ENCODE measurements at places on chromosomes 6 and 20. TPM values are rescaled to one million over a fixed set of nuclear protein-coding genes. Genes with fewer than 3 reads are reported as not detected.

The OR2H2 gene
- polyA plus RNA-seq = not detected

GRCh38 chr6:56807326-56807988, 147.4 kb upstream of the BEND6 start:
- no peaks in the 10 kb centered on the region for H3K27me3 ChIP-seq
- H3K4me3 ChIP-seq = no peak overlapping the region
- H3K4me1 ChIP-seq = peaks cover 4% of the 10 kb centered on the region
- DNase-seq = no peak

DNA sequence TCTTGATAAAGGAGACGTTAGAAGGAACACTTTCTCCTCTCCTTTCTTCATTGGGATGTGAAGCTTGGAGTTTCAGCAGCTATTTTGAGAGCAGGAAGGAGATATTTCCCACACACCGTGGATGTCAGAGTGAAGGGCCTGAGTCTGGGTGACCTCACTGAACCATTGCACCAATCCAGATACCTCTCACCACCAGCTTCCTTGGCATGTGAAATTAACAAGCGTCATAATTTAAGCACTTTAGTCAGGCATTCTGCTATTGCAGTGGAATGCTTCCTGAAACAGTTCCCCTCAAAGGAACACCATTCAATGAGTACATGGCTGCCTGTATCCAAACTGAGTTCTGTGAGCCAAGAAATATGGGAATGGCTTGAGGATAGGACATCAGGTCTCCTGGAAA, 83.7 kb downstream of the CHMP4B start:
- no peaks in the 10 kb centered on the region for H3K4me1 ChIP-seq
- H3K4me3 ChIP-seq = no peak overlapping the region
- no peaks in the 10 kb centered on the region for H3K36me3 ChIP-seq
- no peak overlapping the region for H3K27ac ChIP-seq

- no peak overlapping the region for H3K27ac ChIP-seq
- no peaks in the 10 kb centered on the region for H3K36me3 ChIP-seq
- no peak overlapping the region for H3K4me3 ChIP-seq
- no peaks in the 10 kb centered on the region for H3K27me3 ChIP-seq
Observed at GRCh38 chr20:24581443-24582170, 112.2 kb downstream of the SYNDIG1 start.

DNA sequence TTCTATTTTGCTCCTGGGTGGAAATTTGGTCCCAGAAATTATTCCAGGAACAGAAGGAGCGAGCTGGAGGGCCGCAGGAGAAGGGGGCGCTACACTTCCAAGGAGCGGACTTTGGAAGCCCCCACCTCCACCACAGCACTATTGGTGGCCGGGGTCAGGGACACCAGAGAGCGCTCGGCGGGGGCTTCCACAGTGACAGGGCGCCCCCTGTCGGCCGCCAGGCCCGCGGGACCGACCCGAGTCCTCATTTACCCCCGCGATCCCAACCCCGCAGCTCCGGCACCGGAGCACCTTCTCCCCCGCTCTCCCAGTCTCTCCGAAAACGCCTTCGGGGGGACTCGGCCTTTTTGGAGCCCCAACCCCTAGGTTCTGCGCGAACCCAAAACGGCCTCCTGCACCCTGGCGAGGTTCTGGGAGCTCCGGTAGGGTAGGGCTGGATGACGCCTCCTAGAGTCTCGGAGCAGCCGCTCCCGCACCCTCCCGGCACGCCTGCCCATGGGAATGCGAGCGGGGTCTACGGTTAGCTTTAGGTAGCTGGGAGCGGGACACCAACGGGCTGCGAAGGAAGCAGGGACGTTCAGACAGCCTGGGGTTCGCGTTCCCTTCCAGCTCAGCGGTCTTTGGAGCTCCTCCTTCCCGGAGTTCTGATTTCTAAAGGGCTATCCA, 2.4 kb upstream of the FOXA2 start:
- no peaks in the 10 kb centered on the region for H3K36me3 ChIP-seq
- no peak overlapping the region for H3K4me3 ChIP-seq
- no peaks in the 10 kb centered on the region for H3K27me3 ChIP-seq
- no peaks in the 10 kb centered on the region for H3K4me1 ChIP-seq
- DNase-seq = no peak

The RGS19 gene
- 2.1 TPM for polyA plus RNA-seq

GRCh38 chr6:3230256-3230882, 2.9 kb upstream of the TUBB2B start:
- H3K27ac ChIP-seq = no peak overlapping the region
- peaks cover 2% of the 10 kb centered on the region for H3K27me3 ChIP-seq
- no peak overlapping the region for H3K4me3 ChIP-seq
- no peak for DNase-seq
- H3K36me3 ChIP-seq = no peaks in the 10 kb centered on the region
